Central memory CD4-positive, alpha-beta T cell (primary cell): ENCODE measurements at places on chromosomes 4 and X.

- DNase-seq: no peak
These were observed 613.8 kb upstream of the TECRL start for GRCh38 chr4:65023081-65023480.

GRCh38 chr4:83974111-83974780 lies 438.3 kb downstream of the GPAT3 start:
- DNase-seq: no peak

- DNase-seq: no peak
These were observed 376.4 kb upstream of the GNPDA2 start for GRCh38 chr4:45102716-45103115.

GRCh38 chrX:15151267-15152186 lies 118.4 kb downstream of the ASB9 start:
- DNase-seq: peak; percentile 10

- no peak for DNase-seq
These were observed 20.7 kb downstream of the UBE2K start for GRCh38 chr4:39718366-39719323.

GRCh38 chrX:45760187-45760742 lies 559.6 kb upstream of the DIPK2B start:
- DNase-seq: no peak

- no peak for DNase-seq
These were observed 81.1 kb downstream of the ARAP2 start for GRCh38 chr4:36163198-36163597.

DNA sequence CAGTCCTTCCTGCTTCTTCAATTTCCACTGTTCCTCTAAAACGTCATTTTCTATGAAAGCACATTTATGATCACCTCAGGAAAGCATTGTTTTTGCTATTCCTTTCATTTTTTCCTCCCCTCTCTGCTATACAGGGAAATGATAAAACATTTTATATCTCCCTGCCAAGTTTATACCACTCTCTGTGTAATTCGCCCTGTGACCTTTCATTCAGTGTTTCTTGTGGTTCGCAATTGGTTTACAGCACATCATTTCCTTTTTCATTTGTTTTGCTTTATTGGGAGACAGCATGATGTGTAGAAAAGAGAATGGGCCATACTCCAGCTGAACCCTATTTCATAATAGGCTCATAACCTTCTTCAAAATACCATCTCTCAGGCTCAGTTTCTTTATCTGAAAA lies 99.9 kb upstream of the RAPGEF2 start:
- DNase-seq: no peak

GRCh38 chrX:22699581-22700091 lies 300.1 kb upstream of the DDX53 start:
- DNase-seq: no peak

DNA sequence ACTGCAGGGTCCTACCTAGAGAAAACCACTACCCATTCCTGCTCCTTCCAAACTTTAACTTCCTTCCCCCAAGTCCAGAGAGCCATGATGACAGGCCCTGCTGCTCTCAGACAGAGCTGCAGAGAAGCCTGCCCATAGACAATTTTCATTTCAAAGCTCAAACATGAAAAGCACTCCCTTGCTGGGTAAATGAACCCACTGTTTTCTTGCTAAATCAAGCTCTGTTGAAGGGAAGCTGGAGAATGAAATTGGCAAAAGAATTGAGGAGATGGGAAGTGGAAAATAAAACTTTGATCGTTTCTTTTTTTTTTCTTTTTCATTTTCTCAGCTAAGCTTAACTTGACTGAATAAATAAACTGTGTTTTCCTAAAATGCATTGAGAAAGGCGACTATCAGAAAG lies 331.1 kb upstream of the CPEB2 start:
- no peak for DNase-seq
